ENCODE measurements at places on chromosomes 4 and X. TPM values are rescaled to one million over a fixed set of nuclear protein-coding genes. Genes with fewer than 3 reads are reported as not detected.

The MAGEC3 gene
- not detected for total RNA-seq

The FABP2 gene
- total RNA-seq: not detected

DNA sequence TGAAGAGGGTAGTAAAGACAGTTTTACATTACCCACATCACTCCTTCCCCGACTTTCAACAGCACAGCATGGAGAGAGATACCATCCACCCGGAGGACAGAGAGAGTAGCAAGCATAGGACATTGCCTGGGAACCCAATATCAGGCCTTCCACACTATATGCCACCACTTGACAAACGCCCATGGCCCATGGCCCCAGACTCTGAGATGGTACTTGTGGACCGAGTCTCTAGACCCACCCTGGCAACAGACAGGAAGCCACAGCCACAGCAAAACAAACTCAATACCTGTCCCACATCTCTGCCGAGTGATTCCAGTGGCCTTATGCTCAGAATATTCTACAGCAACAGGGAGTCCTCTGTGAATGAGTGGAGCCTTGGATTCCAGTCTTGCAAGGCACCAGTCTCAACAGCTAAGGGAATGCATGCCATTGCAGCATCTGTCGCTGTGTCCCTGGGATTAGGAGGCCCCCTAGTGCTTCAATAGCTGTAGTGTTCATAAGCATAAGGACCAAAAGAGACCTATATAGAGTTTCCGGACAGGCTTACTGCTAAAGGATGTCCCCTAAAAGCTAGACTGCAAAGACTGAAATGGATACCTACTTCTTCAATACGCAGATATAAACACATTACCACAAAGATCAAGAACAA is 14.7 kb upstream of the CT55 start:
- peak; percentile 80 for DNase-seq

DNA sequence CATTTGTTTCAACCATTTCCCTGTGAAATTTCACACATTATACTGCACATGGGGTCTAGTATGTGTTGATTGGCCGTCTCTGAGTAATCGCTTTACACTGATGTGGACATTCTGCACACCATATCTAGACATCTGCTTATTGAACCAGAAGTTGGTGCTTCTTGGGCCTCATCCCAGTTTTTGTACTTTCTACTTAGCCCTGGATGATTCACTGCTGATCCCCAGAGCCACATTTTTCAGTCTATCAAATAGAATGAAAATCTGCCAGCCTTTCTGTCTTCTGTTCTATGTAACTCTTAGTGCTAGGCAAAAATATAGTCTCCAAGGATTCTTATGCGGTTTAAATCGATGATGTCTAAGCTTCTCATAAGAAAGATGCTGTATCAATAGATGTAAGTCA is 40.5 kb upstream of the RELL1 start:
- DNase-seq: no peak

DNA sequence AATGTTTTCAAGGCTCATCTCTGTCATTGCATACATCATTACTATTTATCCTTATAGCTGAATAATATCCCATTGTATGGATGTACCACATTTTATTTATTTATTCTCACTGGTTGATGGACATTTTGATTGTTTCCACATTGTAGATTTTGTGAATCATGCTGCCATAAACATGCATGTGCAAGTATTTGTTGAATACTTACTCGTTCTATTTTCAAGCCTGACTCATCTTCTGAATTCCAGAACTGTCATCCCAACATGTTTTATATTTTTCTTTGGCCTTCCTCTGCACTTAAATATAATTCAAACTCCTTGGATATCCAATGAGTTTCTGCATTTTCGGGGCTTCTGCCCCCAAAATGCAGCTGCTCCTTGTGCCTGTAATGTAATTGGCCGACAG is 77.6 kb downstream of the MXRA5 start:
- no peak for DNase-seq

The DLG3 gene
- total RNA-seq: 32.8 TPM

Data from A673 (cell line).